Urinary bladder (tissue), 4 donors: ENCODE measurements at places on chromosomes 3 and 15. TPM values are rescaled to one million over a fixed set of nuclear protein-coding genes. Genes with fewer than 3 reads are reported as not detected.

DNA sequence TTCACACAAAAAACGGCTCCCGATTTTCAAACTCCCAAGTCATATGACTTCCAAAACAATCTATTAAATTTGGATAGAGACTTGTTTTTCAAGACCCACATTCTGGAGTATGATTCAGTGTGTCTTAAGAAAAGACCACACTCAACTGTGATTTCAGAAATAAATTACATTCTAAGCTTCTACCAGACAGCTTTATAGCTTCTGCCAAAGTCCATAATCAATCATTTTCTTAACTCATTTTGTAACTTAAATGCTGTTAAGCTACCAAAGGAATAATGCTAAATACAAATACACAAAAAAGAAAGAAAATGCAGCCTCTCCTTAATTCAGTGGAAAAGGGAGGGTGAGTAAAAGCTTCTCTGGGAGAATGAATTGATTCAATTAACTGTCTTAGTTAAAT lies 192.3 kb upstream of the P2RY1 start:
- no peak for DNase-seq

- DNase-seq: no peak
These were observed 227.6 kb downstream of the MFSD1 start for GRCh38 chr3:159029306-159030026.

DNA sequence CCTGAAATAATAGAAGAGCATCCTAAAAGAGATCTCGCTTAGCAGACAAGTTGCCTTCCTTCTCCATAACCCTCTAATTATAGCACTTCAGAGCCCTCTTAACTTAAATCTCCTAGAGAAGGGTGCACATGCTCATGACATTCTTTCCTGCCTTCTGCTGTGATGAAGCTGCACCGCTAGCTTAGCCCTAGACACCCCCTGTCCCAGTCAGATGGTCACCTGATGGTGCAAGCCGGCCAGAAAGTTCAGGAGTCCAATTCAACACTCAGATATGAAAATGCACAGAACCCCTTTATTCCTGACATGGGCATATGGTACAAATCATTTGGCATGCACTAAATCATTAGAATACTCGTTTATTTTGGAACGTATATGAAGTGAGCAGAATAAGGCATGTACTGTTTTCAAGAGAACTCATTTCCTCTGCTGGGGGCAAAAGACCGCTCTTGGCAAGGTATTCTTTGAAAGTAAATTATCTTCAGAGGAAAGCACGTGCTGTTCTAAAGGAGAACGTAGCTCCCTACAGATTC lies 420.4 kb upstream of the PROK2 start:
- DNase-seq: no peak

- DNase-seq: no peak
These were observed 32.7 kb upstream of the CPOX start for GRCh38 chr3:98626151-98626550.

GRCh38 chr15:41968701-41969100 lies 3.7 kb downstream of the EHD4 start:
- DNase-seq: no peak

The NXPE3 gene
- total RNA-seq: 9.3 TPM

The NEK10 gene
- total RNA-seq: 7.5 TPM

- DNase-seq: no peak
These were observed 248.9 kb downstream of the SV2B start for GRCh38 chr15:91348752-91349500.
